Heart left ventricle (tissue), 16 donors: ENCODE measurements at places on chromosomes 6 and 20.

- DNase-seq: no peak
- no peak overlapping the region for H3K27ac ChIP-seq
- no peaks in the 10 kb centered on the region for H3K27me3 ChIP-seq
- no peak overlapping the region for H3K4me3 ChIP-seq
- no peaks in the 10 kb centered on the region for H3K36me3 ChIP-seq
- H3K4me1 ChIP-seq: no peaks in the 10 kb centered on the region
Observed at GRCh38 chr6:37192666-37193065, 22.7 kb downstream of the PIM1 start.

- H3K4me1 ChIP-seq: peaks cover 72% of the 10 kb centered on the region
- no peak overlapping the region for H3K4me3 ChIP-seq
- H3K27ac ChIP-seq: peak overlapping the region; percentile 96
- no peaks in the 10 kb centered on the region for H3K27me3 ChIP-seq
Observed at GRCh38 chr6:111600588-111601445, 4.9 kb downstream of the TRAF3IP2 start.

GRCh38 chr6:165820407-165820806 is 157.4 kb upstream of the PDE10A start:
- no peaks in the 10 kb centered on the region for H3K4me1 ChIP-seq
- no peaks in the 10 kb centered on the region for H3K27me3 ChIP-seq
- DNase-seq: no peak
- H3K4me3 ChIP-seq: no peak overlapping the region
- H3K27ac ChIP-seq: no peak overlapping the region
- no peaks in the 10 kb centered on the region for H3K36me3 ChIP-seq

GRCh38 chr20:10074513-10074912 is 39.7 kb downstream of the ANKEF1 start:
- H3K4me1 ChIP-seq: peaks cover 3% of the 10 kb centered on the region
- H3K4me3 ChIP-seq: no peak overlapping the region
- no peaks in the 10 kb centered on the region for H3K27me3 ChIP-seq
- H3K27ac ChIP-seq: no peak overlapping the region

DNA sequence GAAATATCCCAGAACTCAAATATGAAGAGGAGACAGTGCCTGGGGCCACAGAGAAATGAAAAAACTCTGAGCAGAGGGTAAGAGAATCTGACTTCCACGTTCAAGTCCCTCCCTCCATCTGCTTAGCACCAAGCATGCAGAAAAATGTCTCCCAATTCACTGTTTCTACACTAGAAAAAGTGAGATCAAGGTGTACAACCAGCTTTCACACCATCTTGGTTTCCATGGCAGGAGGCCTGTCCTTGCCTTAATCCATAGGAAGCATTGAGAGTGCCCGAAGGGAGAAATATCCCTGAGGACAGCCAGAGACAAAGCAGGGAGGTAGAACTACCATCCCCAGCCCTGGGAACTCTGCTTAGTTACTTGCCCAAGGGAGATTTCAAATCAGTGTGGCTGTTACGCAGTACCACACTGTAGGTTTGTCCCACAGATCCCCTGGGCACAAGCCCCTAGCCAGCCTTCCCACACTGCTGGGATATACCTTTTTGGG is 82.9 kb downstream of the SCML4 start:
- no peak overlapping the region for H3K4me3 ChIP-seq
- H3K27ac ChIP-seq: no peak overlapping the region
- no peak for DNase-seq
- no peaks in the 10 kb centered on the region for H3K4me1 ChIP-seq

DNA sequence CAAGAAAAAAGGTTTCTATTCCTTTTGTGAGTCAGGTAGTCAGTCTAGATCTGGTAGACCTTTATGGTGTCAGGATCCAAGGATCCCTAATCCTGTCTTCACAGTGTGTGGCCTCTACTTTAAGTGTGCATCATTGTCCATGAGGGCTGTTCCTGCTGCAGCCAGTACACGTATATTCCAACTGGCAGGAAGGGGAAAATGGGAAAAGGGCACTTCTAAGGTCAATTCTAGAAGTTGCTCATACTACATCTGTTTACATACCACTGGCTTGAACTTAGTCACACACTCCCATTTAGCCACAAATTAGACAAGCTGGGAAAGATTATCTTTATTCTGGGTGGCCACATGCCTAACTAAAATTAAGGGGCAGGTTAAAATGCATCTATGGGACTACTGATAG is 9.7 kb upstream of the MMS22L start:
- H3K27ac ChIP-seq: no peak overlapping the region
- no peak overlapping the region for H3K4me3 ChIP-seq
- H3K27me3 ChIP-seq: no peaks in the 10 kb centered on the region
- H3K4me1 ChIP-seq: no peaks in the 10 kb centered on the region

DNA sequence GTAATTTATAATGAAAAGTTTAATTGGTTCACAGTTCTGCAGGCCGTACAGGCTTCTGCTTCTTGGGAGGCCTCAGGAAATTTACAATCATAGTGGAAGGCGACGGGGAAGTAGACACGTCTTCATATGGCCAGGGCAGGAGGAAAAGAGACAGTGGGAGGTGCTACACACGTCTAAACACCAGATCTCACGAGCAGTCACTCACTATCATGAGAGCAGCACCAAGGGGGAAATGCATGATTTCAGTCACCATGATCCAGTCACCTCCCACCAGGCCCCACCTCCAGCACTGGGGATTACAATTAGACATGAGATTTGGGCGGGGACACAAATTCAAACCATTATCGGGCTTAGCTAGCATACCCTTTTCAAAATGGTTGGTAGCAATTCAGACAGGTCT is 41.2 kb downstream of the EIF2S2 start:
- H3K27me3 ChIP-seq: no peaks in the 10 kb centered on the region
- H3K27ac ChIP-seq: no peak overlapping the region
- H3K36me3 ChIP-seq: peaks cover 29% of the 10 kb centered on the region
- H3K4me1 ChIP-seq: no peaks in the 10 kb centered on the region

GRCh38 chr20:56454754-56455153 is 13.7 kb upstream of the RTF2 start:
- H3K4me1 ChIP-seq: no peaks in the 10 kb centered on the region
- H3K27me3 ChIP-seq: no peaks in the 10 kb centered on the region
- DNase-seq: no peak
- no peak overlapping the region for H3K27ac ChIP-seq
- H3K4me3 ChIP-seq: no peak overlapping the region

- H3K27me3 ChIP-seq: no peaks in the 10 kb centered on the region
- peaks cover 7% of the 10 kb centered on the region for H3K4me1 ChIP-seq
- peaks cover 21% of the 10 kb centered on the region for H3K36me3 ChIP-seq
- peak overlapping the region; percentile 3 for H3K4me3 ChIP-seq
- peak overlapping the region; percentile 56 for H3K27ac ChIP-seq
Observed at GRCh38 chr6:139277161-139277560, 14.6 kb downstream of the TXLNB start.

- no peaks in the 10 kb centered on the region for H3K27me3 ChIP-seq
- H3K4me3 ChIP-seq: no peak overlapping the region
Observed at GRCh38 chr6:105791583-105792318, 294.4 kb upstream of the PRDM1 start.

- H3K27ac ChIP-seq: peak overlapping the region; percentile 92
- peak; percentile 53 for DNase-seq
- H3K4me3 ChIP-seq: peak overlapping the region; percentile 72
Observed at GRCh38 chr6:2245877-2246863, 765 bp upstream of the GMDS start.

DNA sequence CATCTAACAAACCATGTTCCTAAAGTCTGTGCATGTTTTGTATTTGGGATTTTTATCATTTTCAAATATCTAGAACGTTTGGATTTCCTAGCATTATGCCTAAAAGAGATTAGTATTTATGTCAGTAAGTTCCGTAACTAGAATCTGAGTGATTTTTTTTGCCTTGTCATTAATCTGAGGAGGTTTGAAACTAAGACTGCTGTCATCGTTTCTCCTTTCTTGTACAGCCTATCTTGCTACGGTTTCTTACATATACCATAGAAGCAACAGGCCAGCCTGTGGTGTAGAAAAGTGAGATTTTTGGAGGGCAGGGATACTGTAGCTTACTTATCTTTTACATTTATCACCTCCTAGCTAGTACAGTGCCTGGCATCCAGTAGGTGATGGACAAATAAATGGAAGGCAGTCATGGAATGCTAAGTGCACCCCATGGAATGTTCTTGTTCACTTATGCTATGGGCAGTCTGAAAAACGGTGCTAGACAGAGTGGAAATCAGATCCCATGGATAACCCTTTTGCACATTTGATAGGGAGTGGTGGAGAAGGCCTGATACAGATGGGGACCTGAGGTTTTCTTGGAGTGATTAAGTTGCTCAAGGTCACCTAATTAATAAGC is 93.9 kb downstream of the ARID1B start:
- no peaks in the 10 kb centered on the region for H3K36me3 ChIP-seq
- no peak overlapping the region for H3K27ac ChIP-seq
- DNase-seq: no peak
- H3K27me3 ChIP-seq: no peaks in the 10 kb centered on the region

DNA sequence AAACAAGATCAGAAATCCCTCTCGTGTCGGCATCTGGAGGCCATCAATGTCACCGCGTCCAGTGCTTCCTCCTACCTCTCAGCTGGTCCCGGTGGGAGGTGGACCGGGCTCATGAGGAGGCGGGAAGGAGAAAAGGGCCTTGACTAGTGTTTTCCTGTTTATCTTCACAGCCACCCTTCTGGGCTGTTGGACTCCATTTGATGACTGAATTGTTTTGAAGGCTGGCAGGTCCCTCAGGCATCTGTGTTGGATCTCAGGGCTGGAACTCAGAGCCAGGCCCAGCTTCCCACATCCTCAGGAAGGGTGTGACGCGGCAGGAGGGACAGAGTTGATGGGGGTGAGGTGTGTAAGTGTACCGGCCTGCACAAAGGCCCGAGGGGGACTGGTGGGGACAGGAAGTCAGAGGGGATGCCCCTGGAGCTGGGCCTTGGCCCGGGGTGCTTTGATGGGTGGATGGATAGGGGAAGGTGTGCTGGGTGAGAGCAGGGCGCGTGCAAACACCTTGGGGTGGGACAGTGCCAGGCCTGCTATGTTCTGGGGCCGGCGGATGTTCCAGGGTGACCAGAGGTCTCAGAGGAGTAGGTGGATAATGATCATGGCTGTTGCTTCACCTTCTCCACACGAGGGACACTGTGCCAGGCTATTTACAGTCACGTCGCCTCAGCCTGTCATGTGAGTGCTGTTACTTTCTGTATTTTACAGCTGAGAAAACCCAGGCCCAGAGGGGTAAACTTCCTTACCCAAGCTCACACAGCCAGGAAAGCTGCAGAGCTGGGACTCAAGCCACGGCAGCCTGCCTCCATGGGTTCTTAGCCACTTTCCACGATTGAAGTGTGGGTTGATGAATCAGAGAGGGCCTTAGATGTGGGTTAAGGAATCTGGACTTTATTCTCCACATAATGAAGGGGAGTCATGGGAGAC is 17.9 kb upstream of the CHMP4B start:
- no peak overlapping the region for H3K4me3 ChIP-seq
- peak overlapping the region; percentile 56 for H3K27ac ChIP-seq
- no peaks in the 10 kb centered on the region for H3K27me3 ChIP-seq
- H3K4me1 ChIP-seq: peaks cover 17% of the 10 kb centered on the region

GRCh38 chr6:35483490-35483889 is 13.4 kb downstream of the TEAD3 start:
- no peaks in the 10 kb centered on the region for H3K27me3 ChIP-seq
- H3K27ac ChIP-seq: no peak overlapping the region
- no peak overlapping the region for H3K4me3 ChIP-seq
- peaks cover 46% of the 10 kb centered on the region for H3K4me1 ChIP-seq
- DNase-seq: no peak

GRCh38 chr20:46206992-46207549 is 89.0 kb downstream of the CD40 start:
- H3K27me3 ChIP-seq: peaks cover 5% of the 10 kb centered on the region
- H3K4me3 ChIP-seq: no peak overlapping the region
- peaks cover 9% of the 10 kb centered on the region for H3K4me1 ChIP-seq
- peak; percentile 12 for DNase-seq

DNA sequence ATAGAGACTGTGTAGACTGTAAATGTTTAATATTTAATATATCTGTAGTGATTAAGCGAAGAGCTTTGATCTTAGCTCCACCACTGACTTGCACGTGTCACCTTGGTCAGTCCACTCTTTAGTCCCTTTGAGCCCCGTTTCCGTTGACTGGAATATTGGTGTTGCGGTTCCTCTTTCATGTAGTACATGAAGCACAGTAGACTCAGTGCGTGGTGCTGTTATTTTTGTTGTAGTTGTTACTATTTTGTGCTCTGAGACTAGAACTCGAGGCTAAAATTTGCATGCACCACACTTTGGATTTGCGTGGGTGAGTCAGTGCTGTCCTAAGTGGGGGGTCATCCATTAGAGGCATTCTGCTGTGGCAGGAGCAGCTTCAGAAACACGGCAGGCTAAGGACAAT is 291.4 kb downstream of the QKI start:
- H3K27me3 ChIP-seq: no peaks in the 10 kb centered on the region
- no peak for DNase-seq
- H3K4me3 ChIP-seq: no peak overlapping the region
- no peak overlapping the region for H3K27ac ChIP-seq
- H3K36me3 ChIP-seq: no peaks in the 10 kb centered on the region

DNA sequence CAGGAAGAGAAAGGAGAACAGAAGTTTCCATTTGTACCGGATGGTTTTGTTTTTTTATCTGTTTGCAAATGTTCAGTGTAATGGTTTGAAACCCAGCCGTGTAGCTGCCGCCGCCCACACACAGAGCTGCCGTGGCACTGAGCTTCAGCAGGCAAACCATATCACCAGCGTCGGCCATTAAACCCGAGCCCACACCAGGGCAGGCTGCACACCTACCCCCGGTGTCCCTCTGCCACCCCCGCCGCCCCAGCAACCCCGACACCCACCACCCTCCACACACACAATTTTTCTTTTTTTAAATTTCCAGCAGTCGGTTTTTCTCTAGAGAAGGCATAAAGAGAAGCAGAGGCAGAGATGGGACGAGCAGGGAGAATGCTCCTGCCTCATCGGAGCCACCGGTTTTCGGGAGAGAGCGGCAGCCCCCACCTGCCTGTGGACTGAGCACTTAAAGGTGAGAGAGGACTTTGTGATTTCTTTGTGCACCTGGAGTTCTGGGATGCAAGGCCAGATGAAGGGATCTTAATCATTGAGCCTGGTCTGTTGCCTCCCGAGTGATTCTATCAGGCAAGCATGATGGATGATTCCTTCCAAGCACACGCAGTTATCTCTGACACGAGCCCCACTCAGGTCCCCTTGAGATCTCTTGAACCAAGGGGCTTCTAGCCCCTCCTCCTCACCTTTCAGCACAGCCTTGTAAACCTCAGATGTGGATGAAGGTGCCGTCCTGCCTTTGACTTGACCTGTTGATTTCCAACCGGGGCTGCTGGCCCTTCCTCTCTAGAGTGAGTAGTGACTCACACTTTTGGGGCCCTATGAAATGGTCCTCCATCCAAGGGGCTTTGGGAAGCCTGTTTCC is 17.5 kb upstream of the ZNF831 start:
- no peaks in the 10 kb centered on the region for H3K27me3 ChIP-seq
- no peak overlapping the region for H3K4me3 ChIP-seq
- no peak for DNase-seq
- H3K27ac ChIP-seq: peak overlapping the region; percentile 65
- peaks cover 40% of the 10 kb centered on the region for H3K4me1 ChIP-seq

DNA sequence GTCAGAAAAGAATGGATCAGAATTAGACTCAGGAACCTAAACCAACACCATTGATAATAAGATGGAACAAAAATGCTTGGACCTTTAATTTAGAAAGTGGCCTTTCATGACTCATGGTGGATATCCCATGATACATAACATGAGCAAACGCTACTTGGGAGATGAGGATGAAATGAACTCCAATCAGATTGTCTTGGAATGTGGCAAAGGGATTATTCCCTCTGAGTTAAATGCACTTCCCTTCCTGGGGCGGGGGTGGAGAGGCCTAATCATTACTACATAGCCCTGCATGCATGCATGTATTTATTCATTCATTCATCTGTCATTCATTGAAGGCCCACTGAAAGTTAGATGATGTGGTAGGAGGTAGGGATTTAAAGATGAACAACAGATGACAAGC is 174.0 kb downstream of the AIG1 start:
- no peak overlapping the region for H3K27ac ChIP-seq
- no peak overlapping the region for H3K4me3 ChIP-seq
- no peaks in the 10 kb centered on the region for H3K36me3 ChIP-seq
- H3K4me1 ChIP-seq: no peaks in the 10 kb centered on the region
- H3K27me3 ChIP-seq: no peaks in the 10 kb centered on the region
